ENCODE measurements at places on chromosomes 13 and 19.

DNA sequence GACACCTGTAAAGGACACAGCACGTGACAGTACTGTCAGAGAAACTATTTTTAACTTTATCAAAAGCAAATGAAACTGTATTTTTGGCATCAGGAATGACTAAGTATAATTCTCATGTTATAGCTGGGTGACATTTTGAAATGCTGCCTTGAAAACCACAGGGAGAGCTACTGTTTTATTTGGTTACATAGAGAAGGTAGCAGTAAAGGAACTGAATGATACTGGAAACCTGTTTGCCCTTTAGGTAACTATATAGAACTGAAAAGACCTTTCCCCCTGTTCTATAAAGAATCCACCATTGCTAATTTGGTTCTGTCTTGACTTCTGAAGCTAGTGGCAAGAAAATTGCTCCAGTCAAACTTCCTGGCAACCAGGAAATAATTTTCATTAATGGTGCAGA is 39.1 kb downstream of the MIPEP start:
- DNase-seq = no peak

GRCh38 chr19:18697680-18698079 is 14.2 kb downstream of the CRTC1 start:
- DNase-seq = no peak

GRCh38 chr19:42422901-42423461 is 4.2 kb downstream of the LIPE start:
- DNase-seq = no peak

DNA sequence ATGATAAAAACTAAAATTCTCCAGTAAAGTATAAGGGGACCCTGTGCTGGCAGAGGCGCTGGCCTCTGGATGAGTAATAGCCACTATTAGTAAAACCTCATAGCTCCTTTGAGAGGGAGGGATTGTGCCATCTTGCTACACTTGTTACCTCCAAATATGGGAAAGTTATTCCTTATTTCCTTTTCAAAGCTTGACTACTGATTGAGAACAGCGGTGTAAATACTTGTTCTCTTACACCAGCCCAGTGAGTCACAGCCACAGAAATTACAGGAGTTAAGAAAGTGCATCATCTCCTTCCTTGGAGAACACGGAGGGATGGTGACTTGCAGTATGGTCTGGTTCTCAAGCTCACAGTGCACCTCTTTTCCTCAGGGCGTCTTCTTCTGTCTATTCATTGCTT is 379.0 kb downstream of the EFNB2 start:
- DNase-seq = no peak

DNA sequence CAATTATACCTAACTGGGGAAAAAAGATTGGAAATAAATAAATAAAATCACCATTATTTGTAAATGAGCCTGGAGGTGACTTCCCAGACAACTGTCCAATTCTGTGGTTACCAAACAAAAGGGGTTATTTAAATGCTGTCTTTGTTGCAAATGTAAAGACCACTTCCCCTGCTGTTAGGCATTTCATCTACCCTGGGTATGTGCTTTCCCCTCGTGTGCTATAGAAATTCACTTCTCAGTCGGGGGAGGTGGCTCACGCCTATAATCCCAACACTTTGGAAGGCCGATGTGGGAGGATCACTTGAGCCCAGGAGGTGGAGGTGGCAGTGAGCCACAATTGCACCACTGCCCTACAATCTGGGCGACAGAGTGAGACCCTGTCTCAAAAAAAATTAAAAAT is 101.9 kb upstream of the AKAP11 start:
- no peak for DNase-seq

- DNase-seq = no peak
These were observed 19.6 kb downstream of the GPX4 start for GRCh38 chr19:1123381-1123780.

GRCh38 chr13:79360095-79360494 is 46.0 kb downstream of the RBM26 start:
- DNase-seq = no peak

DNA sequence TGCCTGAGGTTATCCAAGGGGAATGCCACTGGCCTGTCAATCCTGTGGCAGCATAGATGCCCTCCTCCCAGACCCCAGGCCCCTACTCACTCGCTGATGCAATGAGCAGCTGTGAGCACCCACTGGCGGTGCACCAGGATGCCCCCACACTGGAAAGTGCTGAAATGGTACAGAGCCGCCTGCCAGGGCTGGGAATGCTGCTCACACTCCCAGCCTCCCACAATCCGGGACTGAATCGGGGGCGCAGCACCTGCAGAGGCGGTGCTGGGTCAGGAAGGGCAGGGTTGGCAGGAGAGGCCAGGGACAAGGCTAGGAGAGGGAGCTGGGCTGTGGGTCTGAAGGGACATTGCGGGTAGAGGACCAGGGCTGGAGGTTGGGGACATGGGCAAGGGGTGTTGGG is 2.0 kb downstream of the KLK1 start:
- DNase-seq = no peak

DNA sequence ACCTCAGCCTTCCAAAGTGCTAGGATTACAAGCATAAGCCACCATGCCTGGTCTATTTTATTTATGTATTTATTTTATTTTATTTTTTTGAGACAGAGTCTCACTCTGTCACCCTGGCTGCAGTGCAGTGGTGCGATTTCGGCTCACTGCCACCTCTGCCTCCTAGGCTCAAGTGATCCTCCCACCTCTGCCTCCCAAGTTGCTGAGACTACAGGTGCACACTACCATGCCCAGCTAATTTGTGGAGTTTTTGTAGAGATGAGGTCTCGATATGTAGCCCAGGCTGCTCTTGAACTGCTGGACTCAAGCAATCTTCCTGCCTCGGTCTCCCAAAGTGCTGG is 10.3 kb upstream of the ADGRE5 start:
- no peak for DNase-seq

GRCh38 chr13:94291631-94292322 is 187.7 kb downstream of the DCT start:
- no peak for DNase-seq

DNA sequence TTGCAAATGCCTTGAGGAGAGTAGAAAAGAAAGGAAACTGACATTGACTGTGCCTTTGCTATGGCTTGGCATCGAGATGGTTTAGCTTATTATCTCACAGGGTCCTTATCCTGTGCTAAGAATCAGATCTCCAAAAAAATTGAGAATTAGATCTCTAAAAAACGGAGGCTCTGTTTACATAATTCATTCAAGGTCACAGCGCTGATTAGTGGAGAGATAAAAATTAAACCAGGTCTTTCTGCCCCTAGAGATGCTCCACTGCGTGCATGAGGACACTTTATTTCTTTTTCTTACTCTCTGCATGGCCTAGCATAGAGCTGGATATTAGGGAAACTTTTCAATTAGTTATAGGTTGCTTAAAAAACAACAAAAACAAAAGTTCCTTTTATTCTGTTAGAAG is 17.3 kb downstream of the LRCH1 start:
- no peak for DNase-seq

DNA sequence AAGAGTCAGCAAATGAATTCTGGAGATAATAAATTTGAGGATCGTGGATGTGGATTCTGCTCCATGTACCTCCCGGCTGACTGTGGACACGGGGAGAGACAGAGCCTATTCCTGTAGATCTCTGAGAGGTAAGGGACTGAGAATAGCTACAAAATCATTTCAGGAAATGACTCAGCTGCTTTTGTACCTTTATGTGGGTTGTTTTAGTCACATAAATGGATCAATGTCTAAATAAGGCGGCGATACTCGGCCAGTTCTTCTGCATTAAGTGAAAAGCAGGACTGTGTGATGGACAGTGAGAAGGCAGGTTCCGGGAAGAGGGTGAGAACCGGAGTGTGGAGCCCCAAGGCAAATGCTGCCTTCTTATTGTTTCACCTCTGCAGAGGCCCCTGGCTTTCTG is 128.1 kb downstream of the EFNB2 start:
- DNase-seq = no peak

DNA sequence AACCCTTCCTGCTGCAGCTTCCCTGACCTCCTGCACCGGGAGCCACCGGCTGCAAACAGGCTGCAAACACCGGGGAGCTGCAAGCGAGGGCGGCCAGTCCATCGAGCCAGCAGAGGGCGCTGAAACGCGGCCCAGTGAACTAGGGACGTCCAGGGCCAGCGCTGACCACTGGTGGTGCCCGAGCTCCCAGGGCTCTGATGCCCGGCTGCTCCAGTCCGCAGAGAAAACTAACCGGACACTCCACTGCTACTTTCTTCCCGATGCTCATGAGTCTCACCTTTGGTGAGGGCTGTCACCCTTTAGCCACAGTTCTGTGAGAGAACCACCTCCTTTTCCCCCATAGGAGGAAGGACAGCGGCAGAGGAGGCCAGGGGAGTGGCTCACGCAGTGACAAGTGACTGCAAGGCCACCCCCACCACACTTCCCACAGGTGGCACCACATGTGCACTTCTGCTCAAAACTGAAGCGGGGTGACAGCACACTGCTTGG is 82.8 kb upstream of the MTIF3 start:
- peak; percentile 62 for DNase-seq

DNA sequence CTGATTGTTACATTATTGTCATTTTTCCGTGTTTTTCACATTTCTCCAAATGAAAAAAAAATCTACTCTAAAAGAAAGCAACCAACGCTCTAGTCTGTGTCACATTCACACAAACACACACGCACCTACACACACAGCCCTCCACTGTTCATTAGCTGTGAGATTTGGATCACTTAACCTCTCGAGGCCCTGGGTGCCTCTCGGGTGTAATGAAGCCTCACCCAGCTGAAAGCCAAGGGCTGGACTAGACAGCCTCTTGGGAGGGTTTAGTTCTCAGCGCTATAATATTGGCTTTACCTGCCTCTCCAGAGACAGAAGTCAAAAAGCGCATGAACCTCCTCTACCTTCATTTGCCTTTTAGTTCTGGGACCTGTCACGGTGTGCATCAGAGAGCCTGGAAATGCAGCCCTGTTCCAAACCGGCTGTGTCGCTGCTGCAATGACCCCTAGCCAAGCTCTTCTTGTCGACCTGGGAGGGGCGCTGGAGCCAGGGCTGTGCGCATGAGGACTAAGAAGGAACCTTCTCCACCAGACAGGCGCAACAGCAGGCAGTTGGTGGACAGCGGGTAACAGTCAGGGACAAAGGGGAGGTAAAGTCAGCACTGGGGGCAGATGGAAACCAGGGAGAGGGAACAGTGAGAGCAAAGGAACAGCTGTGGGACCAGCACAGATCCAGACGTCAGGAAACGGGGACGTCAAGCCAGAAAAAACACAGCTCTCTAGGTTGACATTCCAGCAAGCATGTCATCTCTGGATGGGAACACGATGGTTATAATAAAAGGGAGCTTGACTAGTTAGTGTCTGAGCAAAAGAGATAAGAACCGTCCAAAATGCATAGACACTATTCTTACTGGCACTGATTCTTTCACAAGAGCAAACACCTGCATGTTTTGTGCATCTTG is 375.9 kb downstream of the EFNB2 start:
- DNase-seq = no peak

- DNase-seq = no peak
These were observed 36.1 kb downstream of the ZNF787 start for GRCh38 chr19:56084835-56085536.

DNA sequence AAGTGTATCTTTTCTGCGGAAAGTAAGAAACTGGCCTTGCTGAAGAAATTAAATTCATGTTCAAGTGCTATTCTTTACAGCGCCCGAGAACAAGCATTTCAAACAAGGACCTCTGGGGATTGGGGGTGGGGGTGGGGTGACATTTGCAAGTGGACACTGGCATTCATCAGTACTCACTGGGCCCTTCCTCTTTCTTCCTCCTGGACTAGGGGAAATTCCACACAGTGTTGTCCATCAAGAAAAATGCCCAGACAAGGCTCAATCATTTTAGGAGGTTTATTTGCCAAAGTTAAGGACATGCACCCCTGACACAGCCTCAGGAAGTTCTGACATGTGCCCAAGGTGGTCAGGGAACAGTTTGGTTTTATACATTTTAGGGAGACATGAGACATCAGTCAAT is 22.9 kb upstream of the OR10H1 start:
- DNase-seq = no peak

- DNase-seq = no peak
These were observed at the start of gene SHISA7 for GRCh38 chr19:55443045-55443823. Gene SHISA7 (minus strand): TSS chr19:55443300. CDS start chr19:55442863, 437 bp downstream.

DNA sequence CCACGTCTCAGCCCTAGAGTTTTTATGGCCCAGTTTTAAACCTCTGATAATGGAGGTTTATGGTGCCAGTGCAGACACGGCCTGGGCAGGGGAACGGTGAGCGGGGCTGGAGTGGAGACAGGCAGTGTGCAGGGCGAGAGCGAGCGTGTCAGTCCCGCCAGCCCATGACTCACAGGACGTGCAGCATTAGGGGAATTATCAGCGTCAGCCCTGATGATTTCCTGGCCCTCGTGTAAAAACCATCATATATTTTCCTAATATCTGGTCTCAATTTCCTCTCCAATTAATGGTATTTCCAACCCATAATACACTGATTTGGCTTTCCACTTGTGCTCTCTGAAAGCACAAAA is 104.6 kb upstream of the VSTM2B start:
- DNase-seq = no peak

- DNase-seq = peak; percentile 63
These were observed 21.7 kb upstream of the ZNF429 start for GRCh38 chr19:21483589-21484170.

DNA sequence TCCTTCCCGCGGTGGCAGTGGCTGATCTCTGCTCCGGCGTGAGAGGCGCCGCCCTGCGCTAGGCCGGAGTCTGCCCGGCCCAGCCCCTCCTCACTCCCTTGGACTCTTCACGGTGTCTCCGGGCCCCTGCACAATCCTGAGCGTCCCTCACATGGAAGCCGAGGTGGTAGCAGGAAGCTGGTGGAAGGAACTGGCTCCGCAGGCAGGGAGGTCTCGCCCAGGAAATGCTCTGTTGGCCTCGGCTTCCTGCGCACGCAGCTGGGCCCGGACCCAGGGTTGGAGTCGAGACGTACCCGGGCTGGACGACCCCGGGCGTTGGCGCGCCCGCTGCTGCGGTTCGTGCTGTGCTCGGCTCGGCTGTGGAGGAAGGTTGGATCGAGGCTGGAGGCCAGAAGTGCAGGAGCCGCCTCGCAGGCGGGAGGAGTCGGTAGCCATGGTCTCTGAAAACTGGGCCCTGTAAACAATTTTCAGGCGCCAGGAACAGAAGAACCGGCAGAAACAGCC is 46.3 kb downstream of the ZNF724 start:
- DNase-seq = peak; percentile 31

- DNase-seq = no peak
These were observed 13.0 kb upstream of the FPR3 start for GRCh38 chr19:51781999-51782398.

- DNase-seq = no peak
These were observed 724.0 kb upstream of the MIR17HG start for GRCh38 chr13:90623318-90624011.

GRCh38 chr13:100520936-100521850 is 67.4 kb downstream of the GGACT start:
- no peak for DNase-seq

Measured in uterus (tissue), 4 donors.